Karpas-422 (cell line): ENCODE measurements at places on chromosomes 4 and X.

DNA sequence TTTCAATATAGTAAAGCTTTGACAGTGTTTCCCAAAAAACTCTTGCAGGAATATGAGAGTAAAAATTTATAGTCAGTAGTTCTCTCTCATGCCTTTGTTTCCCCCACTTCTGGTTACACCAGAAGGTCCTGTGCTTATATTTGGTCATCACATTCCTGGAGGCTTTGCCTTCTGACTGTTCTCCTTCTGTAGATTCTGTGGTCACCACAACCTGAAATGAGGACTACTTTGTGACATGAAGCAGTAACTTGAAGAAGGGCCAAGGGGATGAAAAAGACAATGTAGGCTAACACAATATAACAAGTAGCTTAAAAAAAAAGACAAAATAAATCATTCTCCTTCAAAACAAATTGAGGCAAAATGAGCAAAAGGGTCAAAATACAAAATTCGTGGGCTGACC lies 366.2 kb upstream of the NR3C2 start:
- no peak for DNase-seq

- no peak for DNase-seq
These were observed 20.2 kb downstream of the APLN start for GRCh38 chrX:129634541-129634940.

- DNase-seq: no peak
These were observed 162.7 kb upstream of the CPXCR1 start for GRCh38 chrX:88584283-88584682.

DNA sequence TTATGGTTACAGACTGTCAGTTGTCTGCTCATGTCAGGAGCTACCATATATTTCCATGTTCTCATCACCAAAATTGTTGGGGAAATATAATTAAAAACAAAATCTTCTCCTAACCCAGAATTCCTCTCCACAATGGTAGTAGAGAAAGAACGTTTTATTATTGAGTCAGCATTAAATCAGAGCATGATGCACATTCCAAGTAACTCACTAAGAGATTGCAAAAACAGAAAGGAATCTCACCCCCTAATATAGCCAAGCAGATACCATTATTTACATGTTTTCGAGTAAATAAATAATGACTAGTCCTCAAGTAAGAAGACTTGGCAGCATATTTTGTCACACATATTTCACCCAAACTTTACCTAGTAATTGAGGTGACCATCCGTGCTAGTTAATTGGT lies 36.2 kb upstream of the ARHGEF6 start:
- DNase-seq: no peak

- DNase-seq: no peak
These were observed 191.0 kb downstream of the PRDM5 start for GRCh38 chr4:120731561-120731960.

DNA sequence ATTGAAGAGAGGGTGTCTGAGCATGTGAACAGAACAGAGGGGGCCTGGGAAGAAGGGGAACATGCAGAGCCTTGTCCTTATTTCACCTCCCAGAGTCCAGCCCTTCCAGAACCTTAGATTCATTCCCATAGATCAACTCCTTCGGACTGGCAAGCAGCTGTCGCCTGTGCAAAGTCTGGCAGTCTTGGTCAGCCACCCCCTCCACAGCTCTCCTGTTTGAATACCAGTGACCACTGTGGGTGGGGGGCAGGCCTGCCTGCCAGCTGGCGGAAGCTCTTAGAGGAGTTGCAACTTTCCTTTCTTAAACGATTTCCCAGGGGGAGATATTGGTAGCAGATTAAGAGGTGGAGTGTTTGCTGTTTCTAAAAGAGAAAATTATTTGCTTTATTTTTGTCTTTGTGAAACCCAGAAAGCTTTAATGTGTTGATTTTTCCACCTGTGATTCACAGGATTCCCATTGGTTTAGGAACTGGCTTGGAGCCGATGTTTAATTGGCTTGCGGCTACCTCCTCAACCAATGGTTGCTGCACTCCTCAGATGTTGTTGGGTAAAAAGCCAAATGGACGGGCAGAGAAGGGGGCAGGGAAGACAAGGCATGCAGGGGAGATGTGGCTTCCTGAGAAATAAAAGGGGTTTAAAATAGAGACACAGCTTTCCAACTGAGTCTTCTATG lies 62.2 kb upstream of the PRPS1 start:
- no peak for DNase-seq

GRCh38 chrX:136130931-136131833 lies 16.2 kb upstream of the FHL1 start:
- no peak for DNase-seq

DNA sequence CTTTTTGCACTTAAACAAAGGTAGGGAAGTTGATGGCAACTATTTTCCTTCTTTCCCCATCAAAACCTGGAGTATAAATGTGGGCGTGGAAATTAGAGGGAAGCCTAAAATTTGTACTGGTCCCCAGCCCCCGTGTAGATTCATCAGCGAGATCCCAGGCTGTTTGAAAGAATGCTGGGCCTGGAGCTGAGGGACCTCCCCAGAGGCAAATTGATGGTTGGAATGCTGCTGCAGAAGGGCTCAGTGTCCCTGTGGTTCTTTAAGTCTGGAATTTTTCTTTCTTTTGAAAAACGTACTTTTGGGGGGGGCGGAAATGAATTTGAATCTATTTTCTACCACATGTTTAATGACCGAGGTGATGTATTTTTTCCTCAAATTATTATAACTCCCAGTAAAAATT lies 197.2 kb downstream of the CBR4 start:
- no peak for DNase-seq

DNA sequence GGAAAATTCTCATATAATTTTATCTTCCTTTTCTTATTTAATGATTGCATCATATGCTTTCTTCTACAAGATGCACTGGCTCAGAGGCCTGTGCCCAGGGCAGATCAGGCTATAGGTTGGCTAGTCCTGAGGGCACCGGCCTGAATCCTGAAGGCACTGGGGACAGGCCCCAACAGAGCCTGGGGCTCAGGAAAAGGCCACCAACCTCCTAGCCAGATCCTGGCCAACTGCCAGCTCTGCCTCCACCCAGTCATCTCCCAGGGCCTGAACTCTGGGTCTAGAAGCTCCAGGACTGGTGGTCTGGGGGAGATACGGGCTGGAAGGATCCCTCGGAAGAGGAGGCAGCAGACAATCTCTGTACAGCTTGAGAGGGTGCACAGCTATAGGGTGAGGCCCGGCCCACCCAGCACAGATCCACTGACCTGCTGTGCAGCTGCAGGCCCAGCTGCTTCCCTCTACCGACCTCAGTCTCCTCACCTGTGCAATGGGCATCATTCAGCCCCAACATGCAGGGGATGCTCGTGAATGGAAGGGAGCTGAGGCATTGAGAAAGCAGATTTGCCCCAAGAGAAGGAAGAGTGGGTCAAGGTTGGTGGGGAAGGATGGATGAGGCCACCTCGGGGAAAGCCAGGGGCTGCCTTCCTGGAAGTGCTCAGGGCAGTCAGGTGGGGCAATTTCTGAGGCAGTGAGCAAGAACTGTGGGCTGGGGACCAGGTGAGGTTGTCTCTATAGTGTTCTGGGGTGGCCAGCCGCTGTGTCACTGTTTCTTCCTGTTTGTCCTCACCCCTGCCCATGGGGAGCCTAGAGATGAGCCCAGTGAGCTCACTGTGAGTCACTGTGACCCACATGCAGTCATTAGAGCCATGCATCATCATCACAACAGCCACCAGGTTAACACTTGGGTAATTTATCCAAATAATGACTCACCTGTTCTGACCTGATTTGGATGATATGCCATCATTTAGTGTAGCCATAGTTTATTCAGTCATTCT lies 22.4 kb upstream of the XAGE2 start:
- no peak for DNase-seq

DNA sequence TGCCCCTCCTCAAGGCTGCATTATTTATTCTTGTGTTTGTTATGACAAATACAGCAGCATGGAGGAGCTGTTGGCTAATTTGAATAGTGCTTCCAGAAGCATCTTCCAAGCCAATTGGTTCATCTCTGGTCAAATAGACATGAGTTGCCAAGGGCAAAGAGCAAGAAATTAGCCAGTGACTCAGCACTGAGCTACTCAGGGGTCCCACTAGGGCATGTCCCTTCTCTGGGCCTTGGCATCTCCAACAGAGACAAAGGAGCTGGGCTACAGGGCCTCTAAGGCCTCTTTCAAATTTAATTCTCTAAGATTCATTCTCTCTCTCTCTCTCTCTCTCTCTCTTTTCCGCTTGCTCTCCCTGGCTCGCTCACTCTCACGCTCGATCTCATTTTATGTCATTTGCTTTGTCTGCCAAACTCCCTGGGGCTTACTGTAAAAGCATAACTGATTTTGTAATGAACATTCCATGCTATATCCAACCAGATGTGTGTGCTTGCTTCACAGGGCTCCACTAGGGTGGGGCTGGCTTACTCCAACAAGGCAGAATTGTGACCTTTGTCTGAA lies 86.7 kb upstream of the MAGEA4 start:
- no peak for DNase-seq

DNA sequence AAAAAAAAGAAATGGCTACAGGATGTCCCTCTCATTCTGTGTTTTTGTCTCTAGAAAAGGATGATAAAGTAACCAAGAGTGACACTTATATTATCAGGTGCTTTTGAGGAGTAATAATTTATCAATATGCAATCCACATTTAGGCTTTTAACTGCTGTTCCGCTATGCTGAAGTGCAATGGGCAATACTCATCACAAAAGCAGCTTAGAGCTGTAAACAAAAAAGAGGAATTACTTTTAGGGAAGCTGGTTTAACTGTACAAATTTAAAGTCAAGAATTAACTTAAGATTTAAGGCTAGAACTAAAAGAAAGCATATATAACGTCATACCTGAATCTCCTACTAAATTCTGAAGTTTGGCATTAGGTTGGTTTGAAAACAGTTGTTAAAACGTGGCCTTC lies 93.5 kb upstream of the DDX3X start:
- no peak for DNase-seq

GRCh38 chrX:41148553-41148952 lies 63.3 kb downstream of the USP9X start:
- no peak for DNase-seq

DNA sequence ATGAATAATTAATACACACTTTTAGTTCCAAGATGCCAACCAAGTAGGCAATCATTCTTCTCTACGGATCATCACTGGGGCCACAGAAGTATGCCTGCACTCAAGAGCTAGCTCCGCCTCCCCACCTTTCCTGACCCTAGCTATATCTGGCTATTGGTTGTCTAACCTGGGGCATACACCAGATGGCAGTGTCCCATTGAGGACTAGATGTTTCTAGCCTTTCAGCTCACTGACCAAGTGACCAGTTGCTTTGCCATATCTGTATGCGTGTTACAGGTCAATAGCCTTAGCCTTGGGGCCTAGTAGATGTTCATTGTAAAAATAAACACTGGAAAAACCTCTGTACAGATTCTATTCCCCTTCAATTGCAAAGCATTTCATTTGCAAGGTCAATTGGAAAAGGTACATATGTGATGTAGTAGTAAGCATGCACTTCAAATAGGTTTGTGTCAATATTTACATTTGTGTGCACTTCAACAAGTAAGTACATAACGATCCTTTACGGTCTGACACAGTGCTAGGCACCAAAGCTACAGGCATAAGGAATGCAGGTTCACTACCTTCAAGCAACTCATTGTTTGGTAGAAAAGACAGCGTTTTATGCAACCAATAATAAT lies 521.7 kb downstream of the PPARGC1A start:
- DNase-seq: peak; percentile 59

- no peak for DNase-seq
These were observed 25.6 kb upstream of the TBC1D19 start for GRCh38 chr4:26558166-26558895.

DNA sequence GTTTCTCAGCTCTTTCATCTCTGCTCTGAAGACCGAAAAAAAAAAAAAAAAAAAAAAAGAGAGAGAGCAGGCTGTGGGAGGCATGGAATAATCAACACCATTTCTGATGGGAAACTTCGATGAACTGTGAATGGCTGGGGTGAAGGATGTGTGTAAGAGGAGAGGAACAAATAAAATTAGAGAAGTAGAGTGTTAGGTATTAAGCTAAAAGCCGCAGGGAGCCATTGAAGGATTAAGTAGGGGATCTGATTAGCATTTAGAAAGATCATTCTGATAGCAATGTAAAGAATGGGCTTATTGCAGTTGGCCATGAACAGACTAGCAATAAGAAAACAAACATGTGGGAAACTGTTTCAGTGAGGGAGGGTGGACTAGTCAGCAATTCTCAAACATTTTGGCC lies 33.6 kb upstream of the JADE1 start:
- no peak for DNase-seq

GRCh38 chrX:78048052-78048451 lies 56.0 kb upstream of the PGK1 start:
- no peak for DNase-seq

DNA sequence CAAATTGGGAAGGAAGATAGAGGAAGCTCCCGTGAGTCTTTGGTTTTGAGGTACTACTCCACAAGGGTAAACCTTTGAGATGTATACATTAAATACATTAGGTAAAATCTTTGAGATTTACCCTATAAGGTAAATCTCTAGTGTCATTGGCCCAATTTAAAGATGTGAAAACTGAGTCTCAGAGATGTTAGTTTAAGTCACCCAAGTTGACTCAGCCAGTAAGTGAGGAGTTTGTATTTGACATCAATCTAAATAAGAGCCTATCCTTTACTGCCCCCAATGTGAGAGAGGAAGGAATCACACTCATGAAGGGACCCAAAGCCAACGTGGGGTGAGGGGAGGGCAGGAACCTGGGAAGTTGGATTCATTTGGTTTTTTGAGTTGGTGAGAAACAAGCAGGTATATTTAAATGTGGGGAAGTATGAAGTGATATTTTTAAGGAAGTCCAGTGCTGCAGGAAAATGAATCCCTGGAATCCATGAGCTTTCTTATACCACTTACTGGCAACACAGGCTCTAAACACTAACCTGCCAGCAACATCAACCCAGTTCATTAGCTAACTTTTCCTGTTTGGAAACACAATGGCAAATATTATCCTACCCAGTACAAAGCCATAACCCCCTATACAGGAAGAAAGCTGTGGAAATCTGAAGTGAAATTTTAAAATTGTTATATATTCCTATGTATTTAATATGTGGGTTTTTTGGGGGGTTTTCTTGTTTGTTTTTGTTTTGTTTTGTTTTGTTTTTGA lies 55.3 kb downstream of the PALLD start:
- no peak for DNase-seq

GRCh38 chr4:98744372-98745150 lies 86.2 kb upstream of the TSPAN5 start:
- DNase-seq: no peak

DNA sequence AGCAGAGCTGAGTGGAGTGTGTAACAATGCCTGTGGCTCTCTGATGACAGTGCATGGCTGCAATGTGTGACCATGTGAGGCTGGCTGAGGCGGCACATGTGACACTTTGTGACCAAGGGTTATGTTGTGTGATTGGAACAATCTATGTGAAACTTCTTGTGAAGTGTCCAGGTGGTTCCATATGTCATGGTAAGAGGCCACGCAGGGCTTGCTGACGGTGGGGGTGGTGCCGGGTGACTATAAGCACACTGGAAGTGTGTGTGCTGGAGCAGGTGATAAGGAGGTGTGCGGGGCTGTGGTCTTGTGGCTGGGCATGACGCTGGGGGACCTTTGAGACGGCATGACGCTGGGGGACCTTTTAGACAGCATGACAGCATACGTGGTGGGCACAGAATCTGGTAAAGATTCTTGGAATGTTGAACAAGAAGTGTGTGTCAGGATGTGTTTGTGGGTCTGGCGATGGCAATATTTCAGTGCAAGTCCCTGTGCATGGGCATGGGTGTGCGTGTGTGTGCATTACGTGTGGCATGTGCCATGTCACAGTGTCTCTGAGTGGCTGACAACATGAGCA lies 7.4 kb upstream of the HDAC6 start:
- no peak for DNase-seq

GRCh38 chrX:48972220-48973164 lies 848 bp upstream of the KCND1 start:
- DNase-seq: peak; percentile 68
